ENCODE measurements at places on chromosomes 6 and 20. TPM values are rescaled to one million over a fixed set of nuclear protein-coding genes. Genes with fewer than 3 reads are reported as not detected.

GRCh38 chr6:134247231-134247833 lies 70.6 kb downstream of the SGK1 start:
- no peaks in the 10 kb centered on the region for H3K27me3 ChIP-seq
- H3K4me1 ChIP-seq: peaks cover 19% of the 10 kb centered on the region
- no peaks in the 10 kb centered on the region for H3K36me3 ChIP-seq

GRCh38 chr20:19692685-19693119 lies 65.4 kb upstream of the RIN2 start:
- no peak overlapping the region for H3K4me3 ChIP-seq
- H3K27ac ChIP-seq: no peak overlapping the region
- no peaks in the 10 kb centered on the region for H3K36me3 ChIP-seq
- no peaks in the 10 kb centered on the region for H3K27me3 ChIP-seq
- H3K4me1 ChIP-seq: no peaks in the 10 kb centered on the region

MARCKS gene
- 29.1 TPM for polyA plus RNA-seq

GRCh38 chr20:38115896-38116295 lies 49.2 kb downstream of the TGM2 start:
- H3K4me1 ChIP-seq: no peaks in the 10 kb centered on the region
- no peaks in the 10 kb centered on the region for H3K27me3 ChIP-seq
- H3K27ac ChIP-seq: no peak overlapping the region
- H3K4me3 ChIP-seq: no peak overlapping the region

KCNK15 gene
- polyA plus RNA-seq: 0.93 TPM

DNA sequence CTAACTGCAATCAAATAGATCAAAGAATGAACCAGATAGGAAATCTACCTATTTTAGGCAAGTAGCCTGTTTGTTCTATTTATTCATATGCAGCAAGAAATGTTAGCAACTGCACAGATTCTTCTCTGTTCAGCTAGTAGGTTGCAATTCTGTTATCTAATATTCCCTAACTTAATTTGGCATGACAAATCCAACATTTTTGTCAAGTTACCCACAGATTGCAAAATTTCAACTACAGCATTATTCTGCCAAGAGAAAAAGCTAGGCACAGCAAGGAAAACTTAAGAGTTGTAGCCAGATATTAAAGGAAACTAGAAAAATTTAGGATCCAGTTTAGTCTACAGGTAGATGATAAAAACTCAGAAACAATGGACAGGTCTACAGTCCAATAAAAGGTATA lies 104.4 kb upstream of the SYNCRIP start:
- H3K4me1 ChIP-seq: no peaks in the 10 kb centered on the region
- H3K27ac ChIP-seq: no peak overlapping the region
- H3K27me3 ChIP-seq: no peaks in the 10 kb centered on the region

GRCh38 chr6:80165143-80165542 lies 58.7 kb downstream of the BCKDHB start:
- no peaks in the 10 kb centered on the region for H3K4me1 ChIP-seq
- no peaks in the 10 kb centered on the region for H3K36me3 ChIP-seq
- DNase-seq: no peak
- no peak overlapping the region for H3K4me3 ChIP-seq
- no peaks in the 10 kb centered on the region for H3K27me3 ChIP-seq

DNA sequence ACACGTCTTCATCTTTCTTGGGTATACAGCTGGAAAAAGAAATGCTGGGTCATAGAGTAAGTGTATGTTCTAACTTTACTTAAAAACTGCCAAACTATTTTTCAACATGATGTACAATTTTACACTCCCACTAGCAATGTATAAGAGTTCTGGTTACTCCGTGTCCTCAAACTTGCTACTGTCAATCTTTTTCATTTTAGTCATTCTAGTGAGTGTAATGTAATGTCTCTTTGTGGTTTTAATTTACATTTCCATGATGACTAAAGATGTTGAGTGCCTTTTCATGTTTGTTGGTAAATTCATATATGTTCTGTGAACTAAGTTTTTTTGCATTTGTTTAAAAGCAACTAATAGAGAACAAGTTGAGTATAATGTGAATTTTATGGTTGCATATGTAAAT lies 43.9 kb downstream of the ATG5 start:
- H3K27ac ChIP-seq: no peak overlapping the region
- DNase-seq: no peak
- H3K4me3 ChIP-seq: no peak overlapping the region
- no peaks in the 10 kb centered on the region for H3K4me1 ChIP-seq
- H3K27me3 ChIP-seq: no peaks in the 10 kb centered on the region
- H3K36me3 ChIP-seq: no peaks in the 10 kb centered on the region

- H3K4me1 ChIP-seq: no peaks in the 10 kb centered on the region
- no peak overlapping the region for H3K27ac ChIP-seq
- no peaks in the 10 kb centered on the region for H3K36me3 ChIP-seq
These were observed 49.6 kb upstream of the CCDC28A start for GRCh38 chr6:138724015-138724414.

- H3K27ac ChIP-seq: no peak overlapping the region
- DNase-seq: no peak
- H3K36me3 ChIP-seq: no peaks in the 10 kb centered on the region
- no peaks in the 10 kb centered on the region for H3K27me3 ChIP-seq
These were observed 2.1 kb downstream of the GFOD1 start for GRCh38 chr6:13485303-13485702.

MATN4 gene
- polyA plus RNA-seq: not detected

GRCh38 chr20:40938020-40938419 lies 90.6 kb upstream of the TOP1 start:
- no peak overlapping the region for H3K27ac ChIP-seq
- H3K36me3 ChIP-seq: no peaks in the 10 kb centered on the region
- H3K4me1 ChIP-seq: no peaks in the 10 kb centered on the region
- H3K27me3 ChIP-seq: no peaks in the 10 kb centered on the region

TCP11 gene
- 0.35 TPM for polyA plus RNA-seq

KHDC1 gene
- polyA plus RNA-seq: 3.6 TPM

- H3K4me3 ChIP-seq: no peak overlapping the region
- H3K4me1 ChIP-seq: no peaks in the 10 kb centered on the region
- DNase-seq: no peak
- H3K27ac ChIP-seq: no peak overlapping the region
- H3K27me3 ChIP-seq: no peaks in the 10 kb centered on the region
These were observed 165.5 kb downstream of the MOXD1 start for GRCh38 chr6:132235596-132236280.

HLA-A gene
- polyA plus RNA-seq: 543 TPM

DNA sequence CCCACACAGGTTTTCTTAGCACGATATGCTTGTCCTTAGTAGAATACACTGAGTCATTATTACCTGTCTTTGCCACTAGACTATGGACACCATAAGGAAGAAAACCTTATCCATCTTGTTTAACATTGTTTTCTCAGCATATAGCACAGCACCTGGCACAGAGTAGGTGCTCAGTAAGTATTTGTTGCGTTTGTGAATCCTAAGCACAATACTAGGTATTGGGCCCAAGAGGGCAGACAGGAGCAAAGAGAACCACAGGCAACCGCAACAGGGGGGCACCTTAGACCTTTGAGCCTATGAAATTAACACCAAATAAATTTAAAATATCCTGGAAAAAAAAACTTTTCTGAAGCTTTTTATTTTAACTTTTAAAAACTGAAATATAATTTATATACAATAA lies 3.7 kb upstream of the NCOA6 start:
- DNase-seq: no peak
- H3K27me3 ChIP-seq: no peaks in the 10 kb centered on the region
- no peak overlapping the region for H3K4me3 ChIP-seq
- H3K36me3 ChIP-seq: no peaks in the 10 kb centered on the region
- H3K4me1 ChIP-seq: no peaks in the 10 kb centered on the region

GRCh38 chr6:126804332-126805064 lies 314.0 kb upstream of the RSPO3 start:
- H3K4me1 ChIP-seq: no peaks in the 10 kb centered on the region
- no peak overlapping the region for H3K4me3 ChIP-seq
- no peaks in the 10 kb centered on the region for H3K27me3 ChIP-seq
- no peaks in the 10 kb centered on the region for H3K36me3 ChIP-seq
- DNase-seq: no peak

DNA sequence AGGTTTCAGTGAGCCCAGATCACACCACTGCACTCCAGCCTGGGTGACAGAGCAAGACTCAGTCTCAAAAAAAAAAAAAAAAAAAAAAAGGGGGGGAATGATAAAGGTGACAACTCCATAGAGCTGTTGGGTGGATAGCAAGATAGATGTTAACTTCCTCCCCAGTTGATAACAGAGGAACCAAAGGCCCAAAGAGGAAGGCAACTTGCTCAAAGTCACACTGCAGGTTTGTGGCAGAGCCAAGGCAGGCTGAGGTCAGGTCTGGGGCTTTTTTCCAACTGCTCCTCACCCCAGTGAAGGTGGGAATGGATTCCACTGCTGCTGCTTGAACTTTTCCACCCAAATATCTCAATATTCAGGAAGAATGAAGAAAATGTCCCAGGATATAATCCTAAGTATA lies 26.7 kb downstream of the HCK start:
- no peaks in the 10 kb centered on the region for H3K36me3 ChIP-seq
- H3K4me3 ChIP-seq: no peak overlapping the region
- H3K27ac ChIP-seq: no peak overlapping the region
- no peak for DNase-seq

SAMD5 gene
- 1.9 TPM for polyA plus RNA-seq

GRCh38 chr6:82584194-82584695 lies 220.6 kb downstream of the TPBG start:
- H3K27ac ChIP-seq: no peak overlapping the region
- no peaks in the 10 kb centered on the region for H3K4me1 ChIP-seq
- no peak overlapping the region for H3K4me3 ChIP-seq
- no peak for DNase-seq

- no peaks in the 10 kb centered on the region for H3K36me3 ChIP-seq
- H3K4me3 ChIP-seq: no peak overlapping the region
- H3K27me3 ChIP-seq: no peaks in the 10 kb centered on the region
- no peak for DNase-seq
- H3K27ac ChIP-seq: no peak overlapping the region
These were observed 14.1 kb downstream of the SAMD5 start for GRCh38 chr6:147522597-147522996.

DNA sequence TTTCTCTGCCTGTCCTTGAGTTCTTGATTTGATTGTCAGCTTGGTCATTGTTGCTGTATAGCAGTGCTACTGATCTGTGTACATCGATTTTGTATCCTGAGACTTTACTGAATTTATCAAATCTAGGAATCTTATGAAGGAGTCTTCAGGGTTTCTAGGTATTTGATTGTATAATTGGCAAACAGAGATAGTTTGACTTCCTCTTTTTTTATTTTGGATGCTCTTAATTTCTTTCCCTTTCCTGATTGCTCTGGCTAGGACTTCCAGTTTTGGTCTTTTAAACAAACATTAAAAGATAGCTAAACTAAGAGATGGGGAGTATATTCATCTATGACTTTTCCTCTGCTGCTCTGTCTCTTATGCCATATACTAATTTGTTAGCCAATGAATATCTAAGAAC lies 62.4 kb downstream of the NCOA7 start:
- H3K27ac ChIP-seq: no peak overlapping the region
- no peaks in the 10 kb centered on the region for H3K27me3 ChIP-seq
- no peak overlapping the region for H3K4me3 ChIP-seq
- no peaks in the 10 kb centered on the region for H3K36me3 ChIP-seq
- H3K4me1 ChIP-seq: no peaks in the 10 kb centered on the region

DNA sequence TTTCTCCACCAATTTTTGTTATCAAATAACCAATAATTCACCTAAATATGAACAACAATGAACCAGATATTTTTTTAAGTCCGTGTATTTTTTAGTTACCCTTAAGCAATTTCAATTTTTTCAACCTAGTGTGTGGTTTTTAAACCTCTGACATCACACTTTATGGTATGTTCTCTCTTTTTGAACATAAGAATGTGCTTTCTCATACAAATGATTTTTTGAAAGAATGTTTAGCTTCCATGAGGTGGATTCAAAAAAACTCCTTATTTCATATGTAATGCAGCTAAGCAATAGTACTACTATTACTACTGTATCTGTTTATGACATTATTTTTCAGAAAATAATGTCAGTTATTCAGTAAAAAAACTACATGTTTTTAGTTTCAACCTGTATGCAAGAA lies 19.4 kb upstream of the MEI4 start:
- DNase-seq: no peak
- H3K27ac ChIP-seq: no peak overlapping the region
- no peak overlapping the region for H3K4me3 ChIP-seq

CEP250 gene
- polyA plus RNA-seq: 16.0 TPM

GRCh38 chr6:45969883-45970282 lies 45.8 kb downstream of the CLIC5 start:
- H3K27ac ChIP-seq: no peak overlapping the region
- no peak overlapping the region for H3K4me3 ChIP-seq
- no peaks in the 10 kb centered on the region for H3K27me3 ChIP-seq
- DNase-seq: no peak

EPPIN gene
- 0.21 TPM for polyA plus RNA-seq

SCRT2 gene
- polyA plus RNA-seq: not detected

DNA sequence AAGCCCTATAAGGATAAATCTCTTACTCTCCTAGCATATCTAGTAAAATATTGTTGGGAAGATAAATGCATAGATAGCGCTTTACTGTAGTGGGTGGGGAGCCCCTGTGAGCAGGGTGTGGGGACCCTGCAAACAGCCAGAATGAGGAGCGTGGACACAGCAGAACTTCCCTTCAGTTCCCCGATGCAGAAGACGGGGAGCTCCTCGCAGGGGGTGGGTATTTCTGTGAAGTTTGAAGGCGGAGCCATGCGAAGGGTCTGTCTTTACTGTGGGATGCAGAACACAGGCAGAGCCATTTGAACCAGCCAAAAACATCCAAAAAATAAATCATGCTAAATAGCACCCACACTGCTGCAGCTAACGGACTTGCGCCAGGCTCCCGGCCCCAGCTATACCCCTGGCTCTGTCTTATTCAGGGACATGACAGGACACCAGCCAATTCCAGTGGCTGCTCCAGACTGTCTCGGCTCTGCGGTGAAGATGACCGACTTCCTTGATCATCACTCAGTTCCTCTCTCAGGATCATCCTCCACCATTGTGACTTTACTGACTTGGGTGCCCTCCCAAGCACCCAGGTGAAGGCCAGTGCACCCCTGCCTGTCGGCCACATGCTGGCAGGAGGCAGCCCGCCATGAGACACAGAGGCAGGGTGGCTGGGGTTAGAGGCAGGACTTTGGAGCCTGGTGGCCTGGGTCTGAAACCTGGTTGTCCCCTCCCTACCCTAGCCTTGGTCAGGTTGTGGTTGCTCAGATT lies 134.5 kb downstream of the SMOC2 start:
- H3K4me1 ChIP-seq: peaks cover 16% of the 10 kb centered on the region
- DNase-seq: no peak
- H3K4me3 ChIP-seq: no peak overlapping the region
- no peaks in the 10 kb centered on the region for H3K27me3 ChIP-seq
- peak overlapping the region; percentile 17 for H3K27ac ChIP-seq
- no peaks in the 10 kb centered on the region for H3K36me3 ChIP-seq

- no peaks in the 10 kb centered on the region for H3K36me3 ChIP-seq
- H3K4me3 ChIP-seq: peak overlapping the region; percentile 46
- DNase-seq: peak; percentile 39
- H3K27ac ChIP-seq: no peak overlapping the region
- peaks cover 3% of the 10 kb centered on the region for H3K4me1 ChIP-seq
- no peaks in the 10 kb centered on the region for H3K27me3 ChIP-seq
These were observed 44.2 kb upstream of the SUPT3H start for GRCh38 chr6:45421709-45422502.

DNA sequence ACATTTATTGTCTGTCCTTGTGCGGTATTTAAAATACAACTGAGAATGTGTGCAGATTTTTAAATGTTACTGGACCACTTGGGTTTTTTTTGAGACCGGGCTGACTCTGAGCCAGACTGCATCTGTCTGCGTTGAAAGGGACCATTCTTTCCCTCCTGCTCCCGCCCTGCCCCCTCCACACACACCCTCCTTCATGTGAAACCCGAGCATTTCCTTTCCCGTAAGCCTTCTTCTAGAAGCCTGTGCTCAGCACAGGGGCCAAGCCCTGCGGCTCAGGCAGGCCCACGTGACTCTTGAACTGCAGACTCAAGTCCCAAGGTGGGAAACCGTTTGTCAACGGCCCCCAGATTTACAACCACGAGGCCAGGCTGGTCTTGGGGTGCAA lies 82.7 kb upstream of the FOXC1 start:
- DNase-seq: peak; percentile 44
- no peaks in the 10 kb centered on the region for H3K27me3 ChIP-seq
- H3K36me3 ChIP-seq: no peaks in the 10 kb centered on the region

RCAN2 gene
- 25.6 TPM for polyA plus RNA-seq
